Immature natural killer cell (primary cell): ENCODE measurements at places on chromosomes 2 and 18. TPM values are rescaled to one million over a fixed set of nuclear protein-coding genes. Genes with fewer than 3 reads are reported as not detected.

Gene KCNG2
- not detected for polyA plus RNA-seq

Gene DSG1
- polyA plus RNA-seq, result not detected

DNA sequence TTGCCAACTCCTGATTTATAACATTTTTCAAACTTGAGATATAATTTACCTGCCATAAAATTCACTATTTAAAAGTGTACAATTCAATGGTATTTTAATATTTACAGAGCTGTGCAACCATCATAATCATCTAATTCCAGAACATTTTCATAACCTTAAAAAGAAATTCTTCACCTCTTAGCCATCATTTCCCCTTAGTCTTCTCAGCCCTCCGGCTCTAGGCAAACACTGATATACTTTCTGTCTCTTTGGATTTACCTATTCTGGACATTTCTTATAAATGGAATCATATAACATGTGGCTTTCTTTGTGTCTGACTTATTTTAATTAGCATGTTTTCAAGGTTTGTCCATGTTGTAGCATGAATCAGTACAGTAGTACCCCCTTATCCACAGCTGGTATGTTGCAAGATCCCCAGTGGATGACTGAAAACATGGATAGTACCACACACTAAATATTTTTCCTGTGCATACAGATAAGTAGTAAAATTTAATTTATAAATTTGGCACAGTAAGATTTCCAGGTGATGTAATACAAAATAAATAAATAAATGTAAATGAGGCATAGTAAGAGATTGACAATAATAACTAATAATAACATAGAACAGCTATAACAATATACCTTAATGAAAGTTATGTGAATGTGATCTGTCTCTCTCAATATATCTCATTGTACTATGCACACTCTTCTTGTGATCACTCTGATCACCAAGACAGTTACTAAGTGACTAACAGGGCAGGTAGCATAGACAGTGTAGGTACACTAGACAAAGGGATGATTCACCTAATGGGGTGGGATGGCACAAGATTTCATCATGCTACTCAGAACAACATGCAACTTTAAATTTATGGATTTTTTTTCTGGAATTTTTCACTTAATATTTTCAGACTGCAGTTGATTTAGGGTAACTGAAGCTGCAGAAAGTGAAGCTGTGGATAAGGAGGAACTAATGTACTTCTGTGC lies 73.1 kb downstream of the RAB3GAP1 start:
- DNase-seq, result no peak

Gene DCDC2C
- polyA plus RNA-seq, result not detected

DNA sequence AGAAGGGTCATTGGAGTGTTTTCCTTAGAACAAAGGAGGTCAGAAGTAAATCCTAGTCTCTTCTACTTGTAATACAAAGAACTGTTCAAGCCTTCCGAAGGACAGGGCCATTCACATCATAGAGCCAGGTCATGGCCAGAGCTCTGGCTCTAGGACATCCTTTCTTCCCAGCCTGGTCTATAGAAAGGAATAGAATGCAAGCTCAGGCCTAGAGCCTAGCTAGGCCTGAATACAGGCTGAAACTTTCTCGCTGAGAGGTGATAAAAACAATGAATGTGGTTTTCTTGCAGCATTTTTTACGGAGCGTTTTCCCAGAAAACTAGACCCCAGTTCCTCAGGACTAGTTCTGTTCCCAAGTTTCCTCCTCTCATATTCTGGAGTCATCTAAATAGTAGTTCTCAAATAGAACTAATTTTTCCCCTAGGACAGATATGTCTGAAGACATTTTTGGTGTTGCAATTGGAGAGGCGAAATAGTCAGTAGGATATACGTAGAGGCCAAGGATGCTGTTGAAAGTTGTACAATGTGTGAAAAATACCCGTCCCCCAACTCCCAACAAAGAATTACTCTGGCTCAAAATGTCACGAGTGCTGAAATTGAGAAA lies 6.8 kb downstream of the UGT1A6 start:
- DNase-seq, result no peak

DNA sequence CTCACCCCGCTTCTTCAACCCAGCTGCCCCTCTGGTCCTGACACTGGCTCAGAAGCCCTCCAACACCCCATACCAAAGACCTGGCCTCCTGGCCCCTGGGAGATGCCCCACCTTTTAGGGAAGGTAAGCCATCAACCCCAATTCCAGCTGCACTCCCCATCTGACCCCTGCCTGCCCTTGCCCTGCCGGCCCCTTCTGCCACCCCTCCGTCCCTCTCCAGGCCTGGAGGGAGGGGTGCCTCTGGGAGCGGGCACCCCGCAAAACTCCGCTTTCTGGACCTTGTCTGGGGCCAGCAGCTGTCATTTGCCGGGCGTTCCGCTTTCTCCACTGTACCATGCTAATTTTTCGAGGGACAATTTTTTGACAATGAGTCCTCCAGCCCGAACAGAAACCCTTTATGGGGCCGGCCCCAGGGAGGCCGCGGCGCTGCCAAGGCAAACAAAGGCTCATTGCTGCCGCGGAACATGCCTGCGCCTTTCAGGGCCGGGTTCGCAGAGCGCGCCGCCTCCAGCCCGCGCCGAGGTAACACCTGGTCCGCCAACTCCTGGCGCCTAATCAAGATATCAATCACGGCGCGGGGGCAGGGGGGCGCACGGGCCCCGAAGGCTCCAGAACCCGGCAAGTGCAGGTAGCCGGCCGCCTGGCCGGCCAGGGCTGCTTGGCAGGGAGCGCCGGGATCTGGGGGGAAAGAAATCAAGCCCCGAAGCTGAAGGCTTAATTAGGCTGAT lies 96.0 kb downstream of the INHBB start:
- DNase-seq, result no peak

DNA sequence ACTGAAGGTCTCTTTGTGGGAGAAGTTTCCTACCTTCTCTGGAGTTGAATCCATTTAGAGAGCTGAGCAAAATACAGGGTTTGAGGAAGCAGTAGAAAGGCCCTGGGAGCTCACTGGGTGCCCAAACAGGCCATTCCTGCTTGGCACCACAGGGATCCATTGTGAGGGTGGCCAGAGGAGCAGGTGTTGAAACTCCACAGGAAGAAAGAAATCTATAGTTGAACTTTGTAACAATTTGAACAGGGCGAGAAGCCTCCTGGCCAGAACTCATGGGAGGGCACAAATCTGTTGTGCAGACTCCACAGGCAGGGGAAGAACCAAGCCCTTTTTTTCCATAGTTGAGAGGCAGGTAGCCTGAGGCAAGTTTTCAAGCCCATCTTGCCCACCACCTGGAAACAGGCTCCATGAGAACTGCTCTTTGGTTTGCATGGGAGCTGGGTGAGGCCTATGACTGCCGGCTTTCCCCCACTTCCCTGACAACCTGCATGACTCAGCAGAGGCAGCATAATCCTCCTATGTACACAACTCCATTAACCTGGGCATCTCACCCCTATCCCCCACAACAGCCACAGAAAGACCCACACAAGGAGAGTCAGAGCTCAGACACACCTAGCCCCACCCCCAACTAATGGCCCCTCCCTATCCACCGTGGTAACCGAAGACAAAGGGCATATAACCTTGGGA lies 1053.0 kb downstream of the TSN start:
- DNase-seq, result no peak

- DNase-seq, result no peak
These were observed 26.1 kb upstream of the PIEZO2 start for GRCh38 chr18:11175266-11175979.

DNA sequence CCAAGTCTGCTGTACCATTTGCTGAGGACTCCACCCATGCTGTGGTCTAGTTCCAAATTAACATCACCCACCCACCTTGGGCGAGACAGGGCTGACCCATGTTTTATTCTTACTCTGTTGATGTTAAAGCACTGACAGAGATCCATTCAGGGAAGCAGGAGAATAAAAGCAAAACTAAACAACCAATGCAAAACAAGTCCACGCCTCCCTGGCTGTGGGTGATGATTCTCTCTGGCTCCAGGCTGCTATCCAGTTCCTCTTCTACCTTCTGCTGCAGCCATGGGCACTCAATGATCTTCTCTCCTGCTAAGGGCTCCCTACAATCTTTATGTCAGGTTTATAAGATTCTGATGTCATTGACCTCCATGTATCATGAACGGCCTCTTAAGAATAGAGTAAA lies 786.6 kb upstream of the ID2 start:
- no peak for DNase-seq

Gene ANKRD36C
- polyA plus RNA-seq, result not detected
